NCI-H226 (cell line): ENCODE measurements at places on chromosomes 6 and 20.
A peak's percentile ranks its signal among the peaks of the same experiment; 100 is the strongest.

- DNase-seq, result no peak
Measured at GRCh38 chr20:60252866-60253265, 294.6 kb downstream of the CDH26 start.

- DNase-seq, result no peak
Measured at GRCh38 chr20:13638162-13638495, 603 bp downstream of the TASP1 start.

GRCh38 chr6:158999154-158999665, 792 bp downstream of the RSPH3 start:
- DNase-seq, result peak; percentile 13

DNA sequence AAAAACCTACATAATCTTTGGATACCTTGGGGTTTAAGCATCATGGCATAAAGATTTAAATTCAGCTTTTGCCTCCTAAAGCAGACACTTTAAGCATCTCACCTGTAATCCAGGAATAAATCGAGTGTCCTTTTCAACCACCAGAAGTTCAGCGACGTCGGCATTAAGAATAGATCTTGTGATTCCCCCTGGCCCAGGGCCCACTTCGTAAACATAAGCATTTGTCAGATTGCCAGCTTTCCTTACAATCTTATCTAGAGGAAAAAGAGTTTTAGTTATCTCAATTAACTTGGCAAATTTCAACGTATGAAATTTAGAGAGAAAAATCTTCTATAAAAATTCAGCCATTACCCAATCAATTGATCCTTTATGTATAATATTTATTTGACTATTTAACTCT, 3.2 kb downstream of the TFB1M start:
- DNase-seq, result no peak

DNA sequence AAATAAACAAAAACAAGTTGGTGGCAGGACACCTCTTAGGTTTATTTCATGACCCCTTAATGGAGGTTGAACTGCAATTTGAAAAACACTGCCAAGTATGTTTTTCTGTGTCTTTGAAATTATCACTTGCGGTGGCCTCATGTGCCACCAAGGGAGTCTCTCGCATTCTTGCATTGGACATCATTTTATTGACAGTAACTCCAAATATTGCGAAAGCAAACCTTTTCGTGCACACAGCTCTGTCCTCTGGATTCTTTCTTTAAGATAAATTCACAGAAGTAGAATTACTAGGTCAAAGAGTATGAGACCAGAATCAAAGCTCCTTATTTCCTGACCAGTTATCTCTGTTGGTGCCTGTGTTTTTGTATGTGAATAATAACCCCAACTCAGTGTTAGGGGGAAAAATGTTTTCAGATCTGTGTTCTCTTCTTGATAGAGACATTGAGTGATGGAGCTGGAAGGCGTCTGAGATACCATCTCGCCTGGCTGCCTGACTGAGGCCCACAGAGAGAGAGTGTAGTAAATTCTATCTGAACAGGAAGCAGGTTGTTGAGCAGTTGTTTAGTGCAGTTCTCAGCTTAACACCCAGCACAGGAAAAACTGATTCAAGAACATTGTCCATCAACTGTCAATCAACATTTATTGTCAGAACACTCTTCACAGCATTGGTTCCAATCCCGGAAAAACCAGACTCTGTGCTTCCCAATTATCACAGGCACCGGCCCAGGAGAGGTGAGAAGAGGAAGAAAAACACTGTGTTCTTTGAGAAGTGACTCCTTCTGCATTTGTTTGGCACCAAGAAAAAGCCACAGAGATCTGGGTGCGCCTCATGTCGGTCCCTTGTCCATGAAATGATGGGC, 2.2 kb upstream of the CCDC167 start:
- DNase-seq, result no peak

- DNase-seq, result peak; percentile 44
Measured at GRCh38 chr6:5302995-5303622, 41.8 kb downstream of the FARS2 start.

- no peak for DNase-seq
Measured at GRCh38 chr6:136189104-136189503, 61.0 kb downstream of the MTFR2 start.

- no peak for DNase-seq
Measured at GRCh38 chr6:56638760-56639159, 3.9 kb downstream of the DST start.

GRCh38 chr20:56409521-56409920, 2.5 kb upstream of the CASS4 start:
- DNase-seq, result peak; percentile 9

GRCh38 chr6:44054721-44055559, 72.3 kb downstream of the MRPL14 start:
- peak; percentile 68 for DNase-seq

DNA sequence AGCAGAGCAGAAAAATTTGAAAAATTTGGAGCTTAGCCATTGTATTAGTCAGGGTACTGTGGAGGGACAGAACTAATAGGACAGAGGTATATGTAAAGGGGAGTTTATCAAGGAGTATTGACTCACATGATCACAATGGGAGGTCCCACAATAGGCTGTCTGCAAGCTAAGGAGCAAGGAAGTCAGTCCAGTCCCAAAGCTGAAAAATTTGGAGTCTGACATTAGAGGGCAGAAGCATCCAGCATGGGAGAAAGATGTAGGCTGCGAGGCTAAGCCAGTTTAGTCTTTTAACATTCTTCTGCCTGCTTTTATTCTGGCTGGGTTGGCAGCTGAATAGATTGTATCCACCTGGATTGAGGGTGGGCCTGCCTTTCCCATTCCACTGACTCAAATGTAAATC, 82.0 kb downstream of the SMPDL3A start:
- no peak for DNase-seq

DNA sequence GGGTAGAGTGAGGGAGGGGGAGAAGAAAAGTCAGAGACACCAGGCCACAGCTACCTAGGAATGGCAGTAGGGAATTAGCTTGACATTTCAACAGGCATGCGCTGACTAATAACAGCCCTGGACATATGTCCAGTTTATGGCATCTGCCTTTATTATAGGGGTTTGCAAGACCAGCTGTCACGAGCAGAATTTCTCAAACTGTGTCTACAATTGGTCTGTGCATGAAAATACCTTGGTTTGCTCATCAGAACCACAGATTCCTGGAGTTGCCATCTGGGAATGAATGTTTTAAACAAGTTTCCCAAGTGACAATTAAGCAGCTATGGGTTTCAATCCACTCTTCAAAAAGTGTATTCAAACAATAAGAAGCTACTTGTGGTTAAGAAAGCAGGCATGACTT, 110.3 kb upstream of the ENPP5 start:
- DNase-seq, result no peak

DNA sequence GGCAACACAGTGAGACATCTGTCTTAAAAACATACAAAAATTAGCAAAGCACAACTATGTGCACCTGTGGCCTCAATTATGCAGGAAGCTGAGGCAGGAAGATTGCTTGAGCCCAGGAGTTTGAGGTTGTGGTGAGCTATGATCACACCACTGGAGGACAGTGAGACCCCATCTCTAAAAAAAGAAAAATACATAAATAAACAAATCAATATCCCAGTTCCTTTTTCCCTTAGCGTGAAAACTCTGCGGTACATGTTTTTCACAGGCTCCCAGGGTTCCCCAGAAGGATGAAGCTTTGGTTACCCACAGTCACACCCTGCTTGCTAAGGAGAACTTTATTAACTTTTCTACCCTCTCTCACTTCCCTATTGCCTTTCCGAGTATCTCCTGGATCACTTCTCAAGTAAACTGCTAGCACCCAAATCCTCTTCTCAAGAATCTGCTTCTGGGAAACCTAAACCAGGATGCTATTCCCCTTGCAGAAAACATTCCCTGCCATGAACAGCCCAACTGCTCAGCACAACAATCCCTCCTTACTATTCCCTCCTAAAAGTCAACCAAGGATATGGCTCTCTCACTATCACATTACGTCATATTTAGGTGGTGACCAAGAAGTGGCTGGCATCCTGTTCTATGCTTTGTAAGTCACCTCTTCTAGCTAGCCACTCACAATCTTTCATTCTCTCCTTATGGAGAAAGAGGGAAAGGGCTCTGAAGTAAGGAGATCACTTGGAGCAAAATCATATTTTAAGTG, 122.4 kb downstream of the IPCEF1 start:
- DNase-seq, result no peak

DNA sequence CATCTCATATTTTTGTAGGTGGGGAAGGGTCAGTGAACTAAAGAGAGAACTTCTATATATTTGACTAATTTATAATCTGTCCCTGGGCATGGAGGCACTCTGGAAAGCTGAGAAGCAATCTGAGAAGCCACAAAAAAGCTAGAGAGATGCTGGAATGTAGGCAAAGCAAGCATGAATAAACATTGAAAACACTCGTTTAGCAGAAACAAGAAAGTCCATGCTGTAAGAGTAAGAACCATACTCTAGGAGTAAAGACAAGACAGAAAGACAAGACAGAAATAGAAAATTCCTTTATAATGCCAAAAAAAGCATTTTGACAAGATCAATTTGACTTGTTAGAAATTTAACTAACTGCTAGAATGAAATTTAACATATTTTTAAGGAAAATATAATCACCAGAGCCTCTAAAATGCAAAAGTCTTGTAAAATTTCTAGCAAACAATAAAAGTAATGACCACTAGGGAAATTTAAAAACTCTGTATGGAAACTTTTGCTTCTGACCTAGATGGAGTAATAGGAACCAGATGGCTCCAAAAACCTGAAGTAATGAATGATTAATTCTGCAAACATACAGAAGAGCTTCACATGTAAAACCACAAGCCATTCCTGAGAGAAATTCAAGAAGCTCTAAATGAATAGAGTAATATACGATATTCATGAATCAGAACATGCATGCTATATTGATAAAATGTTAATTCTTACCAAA, 625.7 kb upstream of the PTCHD4 start:
- no peak for DNase-seq

- DNase-seq, result no peak
Measured at GRCh38 chr6:89494131-89494793, 61.3 kb downstream of the ANKRD6 start.

GRCh38 chr20:50758992-50759391, 27.6 kb downstream of the PARD6B start:
- DNase-seq, result no peak

DNA sequence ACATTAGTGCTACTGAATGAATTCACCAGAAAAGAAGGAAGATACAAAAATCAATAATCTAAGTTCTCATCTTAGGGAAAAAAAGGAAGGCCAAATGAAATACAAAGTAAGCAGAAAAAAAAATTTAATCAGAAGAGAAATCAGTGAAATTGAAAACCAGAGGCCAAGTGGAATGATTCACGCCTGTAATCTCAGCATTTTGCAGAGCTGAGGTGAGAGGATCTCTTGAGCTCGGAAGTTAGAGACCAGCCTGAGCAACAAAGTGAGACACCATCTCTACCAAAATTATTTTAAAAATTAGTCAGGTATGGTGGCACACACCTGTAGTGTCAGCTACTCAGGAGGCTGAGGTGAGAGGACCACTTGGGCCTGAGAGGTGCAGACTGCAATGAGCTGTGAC, 21.2 kb upstream of the ASF1A start:
- no peak for DNase-seq

DNA sequence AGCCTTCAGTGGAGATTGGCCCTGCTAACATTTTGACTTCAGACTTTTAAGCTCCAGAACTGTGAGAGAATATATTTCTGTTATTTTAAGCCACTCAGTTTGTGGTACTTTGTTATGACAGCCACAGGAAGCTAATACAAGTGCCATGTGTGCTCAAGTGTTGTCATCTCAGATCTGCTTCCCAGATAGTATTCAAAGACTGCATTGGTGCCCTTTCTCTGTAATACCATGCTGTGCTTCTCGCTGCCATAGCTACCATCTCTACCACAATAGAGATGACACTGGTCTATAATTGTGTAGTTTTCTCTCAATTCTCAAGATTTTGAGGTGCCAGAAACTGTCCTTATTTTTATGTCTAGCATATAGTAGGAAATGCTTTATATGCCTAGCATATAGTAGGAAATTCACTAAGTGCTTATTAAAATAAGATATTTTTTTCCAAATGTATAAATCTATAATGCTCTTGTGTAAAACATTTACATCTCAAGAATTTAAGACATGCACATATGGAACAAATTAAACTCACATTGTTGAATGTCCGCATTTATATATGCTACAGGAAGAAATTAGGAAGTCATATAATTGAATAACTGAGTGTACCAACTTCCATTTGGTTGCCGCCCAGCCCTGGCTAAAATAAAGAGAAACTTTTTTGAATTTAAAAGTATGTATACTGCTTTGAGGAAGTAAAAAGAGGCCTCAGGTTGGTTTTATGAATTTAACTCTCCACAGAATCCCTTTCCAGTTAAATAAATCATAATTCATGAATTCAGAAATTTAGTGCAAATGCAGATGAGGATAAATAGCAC, 77.6 kb downstream of the TPBG start:
- DNase-seq, result no peak

- DNase-seq, result no peak
Measured at GRCh38 chr6:162704001-162704400, 23.6 kb downstream of the PRKN start.

DNA sequence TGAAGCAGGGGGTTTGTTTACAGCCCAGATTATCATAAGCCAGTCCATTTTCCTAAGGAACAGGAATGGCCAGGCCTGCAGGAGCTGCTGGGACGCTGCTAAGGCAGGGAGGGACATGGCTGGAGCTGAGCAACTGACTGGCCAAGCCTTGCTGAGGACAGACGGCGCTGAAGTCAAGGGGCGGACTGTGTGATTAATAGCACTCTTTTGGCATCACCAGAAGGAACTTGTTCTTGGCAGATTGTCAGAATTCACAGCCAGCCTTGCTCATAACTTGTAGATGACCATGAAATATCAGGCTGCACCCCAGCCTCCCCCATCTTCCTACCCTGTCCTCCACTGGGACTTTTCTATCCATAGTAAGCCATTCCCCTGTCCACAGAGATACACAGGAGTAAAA, 218.8 kb upstream of the RNF24 start:
- DNase-seq, result peak; percentile 64

- no peak for DNase-seq
Measured at GRCh38 chr6:31467151-31467550, 30.8 kb upstream of the MICB start.

DNA sequence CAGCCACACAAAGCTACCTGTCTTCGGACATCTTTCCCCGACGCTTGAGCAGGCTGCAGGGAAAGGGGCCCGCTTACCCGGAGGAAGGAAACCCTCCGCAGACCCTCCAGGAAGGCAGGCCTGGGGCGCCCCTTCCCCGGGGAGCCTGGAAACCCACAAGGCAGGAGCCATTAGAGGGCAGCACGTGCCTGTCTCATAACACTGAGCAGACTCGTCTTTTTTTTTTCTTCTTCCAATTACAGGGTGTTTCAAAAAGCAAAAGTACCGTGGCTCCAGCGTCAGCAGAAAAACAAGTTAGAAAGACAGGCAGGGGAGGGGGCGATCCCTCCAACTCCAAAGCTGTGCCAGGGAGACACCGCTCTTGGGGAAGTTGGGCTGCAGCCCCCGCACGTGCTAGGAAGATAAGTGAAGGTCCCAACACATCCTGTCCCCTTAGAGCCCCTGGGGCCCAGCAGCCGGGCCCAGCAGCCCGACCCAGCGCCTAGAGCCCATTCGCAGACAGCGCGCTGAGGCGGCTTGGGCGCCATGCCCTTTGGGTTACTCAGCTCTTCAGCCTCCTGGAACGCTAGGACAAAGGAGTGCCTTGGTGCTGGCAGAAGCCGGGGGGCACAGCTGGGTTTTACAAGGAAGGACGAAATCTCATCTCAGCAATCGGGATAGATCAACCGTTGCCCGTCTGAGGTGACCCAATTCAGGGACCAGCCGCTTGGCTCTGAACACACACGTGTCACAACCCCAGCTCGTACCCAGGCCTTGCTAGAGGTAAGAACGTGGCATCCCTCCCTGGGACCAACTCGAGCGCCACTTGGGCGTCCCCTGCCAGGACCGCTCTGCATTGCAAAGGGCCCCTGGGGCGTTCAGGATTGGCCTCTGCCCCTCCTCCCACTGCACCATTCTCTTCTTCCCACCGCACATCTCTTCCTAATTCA, 136.3 kb downstream of the LY86 start:
- no peak for DNase-seq

- DNase-seq, result no peak
Measured at GRCh38 chr6:101178748-101179147, 214.8 kb upstream of the GRIK2 start.
